ENCODE measurements at places on chromosomes 4 and X.

DNA sequence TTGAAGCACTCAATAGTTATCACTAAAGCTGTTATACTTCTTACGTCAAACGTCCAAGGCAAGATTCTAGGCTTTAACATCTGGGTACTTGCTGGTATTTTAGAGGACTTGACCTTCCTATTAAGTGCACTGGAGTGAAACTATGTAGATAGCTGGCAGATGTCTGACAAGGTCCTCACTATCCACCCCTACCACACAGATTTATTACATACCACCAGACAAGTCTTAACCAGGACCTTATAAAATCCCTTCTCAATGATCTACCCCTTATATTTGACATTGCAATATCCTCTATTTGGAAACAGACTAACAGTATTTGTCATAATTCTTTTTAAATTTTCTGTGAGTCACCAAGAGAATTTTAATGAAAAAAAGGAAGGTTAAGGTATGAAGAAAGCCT is 78.8 kb downstream of the PDGFC start:
- peak; percentile 77 for DNase-seq

GRCh38 chr4:56315543-56315942 is 71.7 kb downstream of the AASDH start:
- DNase-seq, result no peak

GRCh38 chr4:77155631-77156452 is 1.2 kb upstream of the CCNG2 start:
- DNase-seq, result no peak

- peak; percentile 25 for DNase-seq
Observed at GRCh38 chr4:175671491-175671934, 140.6 kb downstream of the GPM6A start.

- no peak for DNase-seq
Observed at GRCh38 chr4:3492741-3493719, 29.9 kb downstream of the DOK7 start.

DNA sequence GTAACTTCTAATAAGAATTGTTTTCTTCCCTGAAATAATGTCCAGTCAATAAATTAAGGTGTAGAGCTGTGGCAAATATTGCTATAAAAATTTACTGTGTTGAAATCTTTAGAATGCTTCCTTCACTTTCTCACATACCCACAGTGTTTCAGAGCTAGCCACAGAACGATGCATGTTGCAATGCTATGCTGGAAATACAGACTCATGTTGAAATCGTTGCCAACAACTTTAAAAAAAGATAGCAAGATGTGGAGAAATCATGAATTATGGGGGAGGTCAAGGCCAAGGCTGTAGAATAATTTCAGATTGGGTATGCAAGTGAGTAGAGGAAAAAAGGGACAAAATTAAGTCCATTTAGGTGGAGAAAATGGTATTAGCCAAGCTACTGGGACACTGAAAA is 204.8 kb downstream of the VEGFC start:
- DNase-seq, result peak; percentile 59

GRCh38 chr4:7590899-7591298 is 156.2 kb upstream of the PSAPL1 start:
- DNase-seq, result no peak

- DNase-seq, result no peak
Observed at GRCh38 chrX:9644335-9644734, 121.3 kb downstream of the GPR143 start.

DNA sequence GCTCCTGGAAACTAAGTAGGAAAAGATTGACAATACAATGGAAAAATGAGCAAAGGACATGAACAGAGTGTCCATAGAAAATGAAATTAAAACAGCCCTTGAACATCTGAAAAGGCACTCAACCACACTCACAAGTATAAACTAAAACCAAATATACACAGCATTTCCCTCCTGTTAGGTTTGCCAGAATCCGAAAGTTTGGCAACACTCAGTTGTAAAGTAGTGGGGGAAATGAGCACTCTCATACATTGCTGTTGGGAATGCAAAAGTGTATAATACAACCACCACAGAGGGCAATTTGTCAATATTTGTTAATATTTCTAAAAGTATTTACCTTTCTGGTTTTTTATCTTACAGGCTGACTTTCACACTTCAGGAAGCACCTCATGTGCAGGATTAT is 84.2 kb upstream of the TMEM164 start:
- no peak for DNase-seq

DNA sequence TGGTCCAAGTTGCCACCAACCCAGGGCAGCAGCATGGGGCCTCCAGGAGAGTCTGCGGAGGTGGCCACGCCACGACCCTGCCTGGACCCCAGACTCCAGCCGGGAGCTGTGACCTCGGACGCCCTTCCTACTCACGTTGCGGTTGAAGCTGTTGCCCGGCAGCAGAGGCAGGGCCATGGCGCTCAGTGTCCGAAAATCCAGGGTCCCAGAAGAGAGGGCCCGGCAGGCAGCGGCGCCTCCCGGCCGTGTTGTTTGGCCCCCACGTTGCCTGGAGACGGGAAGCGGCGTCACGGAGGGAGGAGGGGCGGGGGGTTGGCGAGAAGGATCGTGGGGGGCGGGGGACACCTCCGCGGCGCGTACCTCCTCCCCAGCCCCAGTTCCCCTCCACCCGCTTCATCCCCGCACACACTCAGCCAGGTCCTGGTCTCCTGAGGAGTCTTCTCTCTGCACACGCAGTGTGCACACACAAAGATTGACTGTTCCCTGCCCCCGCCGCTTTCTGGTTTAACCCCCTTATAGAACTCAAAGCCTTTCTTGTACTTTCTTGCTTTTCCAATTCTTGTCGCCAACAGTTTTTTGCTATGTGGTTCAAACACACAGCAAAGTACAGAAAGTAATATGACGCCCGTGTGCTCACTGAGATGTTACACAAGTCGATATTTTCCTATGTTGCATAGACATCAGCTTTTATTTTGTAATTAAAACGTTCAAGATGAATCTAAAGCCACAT is at the start of gene EFHC2:
EFHC2 (minus strand) TSS at position 261 of the 730 bp plus-strand sequence; CDS start at position 177, 84 bp downstream.
- peak; percentile 14 for DNase-seq

DNA sequence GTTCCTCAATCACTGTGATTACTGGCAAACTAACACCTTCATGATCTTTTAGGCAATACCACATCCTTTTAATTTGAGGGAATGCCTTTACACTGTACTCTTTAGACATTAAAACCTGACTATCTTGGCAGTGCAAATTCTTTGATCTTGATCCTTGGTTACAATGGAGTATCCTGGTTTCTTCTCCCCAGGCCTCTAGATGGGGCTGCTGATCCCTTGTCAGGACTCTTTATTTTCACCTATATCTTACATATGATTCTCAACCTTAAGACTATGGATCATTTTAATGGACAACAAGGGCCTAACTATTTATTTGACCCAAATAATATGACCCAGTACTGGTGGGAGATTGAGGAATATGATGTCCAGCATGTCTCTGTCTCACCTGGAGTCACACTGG is 1005.5 kb upstream of the INTU start:
- no peak for DNase-seq

GRCh38 chr4:2275546-2276251 is 13.8 kb upstream of the MXD4 start:
- DNase-seq, result no peak

All from umbilical cord (tissue), 2 donors.